NCI-H748 treated with DMSO at 0.1 percent for 48 hours (cell line): ENCODE measurements at places on chromosomes 6 and 20.

DNA sequence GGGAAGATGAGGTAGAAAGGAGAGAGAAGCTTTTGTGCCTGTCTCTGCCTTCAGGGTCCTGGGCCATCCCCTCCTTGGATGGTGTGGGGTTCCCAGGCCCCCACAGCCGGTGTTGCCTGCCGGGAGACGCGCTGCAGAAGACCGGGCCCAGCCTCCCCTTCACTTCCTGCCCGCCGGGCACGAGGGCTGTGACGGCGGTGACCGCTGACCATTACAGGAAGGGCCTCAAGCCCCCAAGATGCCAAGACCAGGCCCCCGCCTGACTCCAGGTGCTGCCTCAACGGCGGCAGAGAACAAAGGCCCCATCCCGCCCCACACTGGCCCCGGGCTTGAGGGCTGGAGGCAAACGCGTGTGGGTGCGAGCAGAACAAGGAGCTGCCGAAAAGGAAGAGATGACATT is 38.2 kb downstream of the ZBTB46 start:
- DNase-seq: no peak

- no peak for DNase-seq
Measured at GRCh38 chr6:54990001-54990400, 143.4 kb downstream of the FAM83B start.

DNA sequence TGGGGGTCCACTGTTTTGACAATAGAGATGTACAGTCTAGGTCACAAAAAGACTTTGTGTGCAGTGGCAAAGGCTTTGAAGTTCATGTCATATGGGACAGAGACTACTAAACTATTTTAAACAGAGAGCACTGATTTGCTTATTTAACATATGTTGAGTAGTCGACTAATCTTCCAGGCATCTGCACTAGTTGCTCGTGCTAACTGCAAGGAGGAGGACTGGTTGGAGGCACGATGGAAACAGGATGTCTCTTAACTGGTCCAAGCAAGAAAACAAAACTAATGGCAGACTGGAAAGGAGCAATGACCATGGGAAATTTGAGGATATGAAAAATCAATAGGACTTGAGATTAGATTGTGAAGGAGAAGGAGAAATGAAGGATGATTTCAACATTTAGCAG is 28.5 kb upstream of the ERVFRD-1 start:
- DNase-seq: no peak

- DNase-seq: peak; percentile 89
Measured at GRCh38 chr6:21748343-21749056, 154.9 kb downstream of the SOX4 start.

DNA sequence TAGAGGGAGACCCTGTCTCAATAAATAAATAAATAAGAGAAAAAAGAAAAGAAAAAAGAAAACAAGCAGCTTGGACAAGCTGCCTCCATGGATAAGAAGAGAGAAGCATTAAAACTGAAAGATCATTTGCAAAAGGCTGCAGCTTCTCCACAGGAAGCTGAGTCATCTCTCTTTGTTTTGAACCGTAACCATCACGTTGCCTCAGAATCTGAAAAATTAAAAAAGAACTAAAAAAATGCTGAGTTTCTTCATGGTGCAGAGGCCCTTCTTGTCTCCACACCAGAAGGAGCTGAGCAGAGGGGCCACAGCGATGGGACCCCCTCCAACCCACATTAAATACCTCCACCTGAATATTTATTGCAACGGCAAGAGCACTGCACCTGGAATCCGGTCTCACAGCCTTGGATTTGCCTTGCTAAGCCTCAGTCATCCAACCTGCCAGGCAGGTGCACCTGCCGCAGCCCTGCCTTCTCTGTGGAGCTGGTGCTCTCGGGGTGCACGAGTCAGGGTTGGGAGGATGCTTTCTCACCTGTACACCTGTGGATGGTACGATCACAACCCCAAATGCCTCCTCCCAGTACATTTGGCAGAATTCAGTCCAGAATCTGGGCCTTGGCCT is 28.1 kb downstream of the TOX2 start:
- no peak for DNase-seq

DNA sequence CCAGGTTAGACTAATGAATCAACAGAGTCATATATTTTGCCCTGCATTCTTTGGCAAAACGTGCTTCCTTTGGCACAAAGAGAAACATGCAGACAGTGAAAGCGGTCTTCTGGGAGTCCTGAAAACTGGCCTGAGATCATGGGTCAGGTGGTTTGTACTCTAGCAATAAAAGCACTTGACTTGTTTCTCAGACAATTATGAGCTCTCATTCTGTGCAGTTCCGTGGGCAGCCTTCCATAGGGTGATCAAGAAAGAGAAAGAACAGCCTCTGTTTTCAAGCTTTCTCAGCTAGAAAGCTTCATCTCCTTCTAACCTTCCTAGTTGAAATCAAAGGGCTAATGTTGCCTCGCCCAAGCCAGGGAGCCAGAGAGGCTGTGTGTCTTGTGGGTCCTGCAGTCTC is 62.7 kb upstream of the ISM1 start:
- no peak for DNase-seq

DNA sequence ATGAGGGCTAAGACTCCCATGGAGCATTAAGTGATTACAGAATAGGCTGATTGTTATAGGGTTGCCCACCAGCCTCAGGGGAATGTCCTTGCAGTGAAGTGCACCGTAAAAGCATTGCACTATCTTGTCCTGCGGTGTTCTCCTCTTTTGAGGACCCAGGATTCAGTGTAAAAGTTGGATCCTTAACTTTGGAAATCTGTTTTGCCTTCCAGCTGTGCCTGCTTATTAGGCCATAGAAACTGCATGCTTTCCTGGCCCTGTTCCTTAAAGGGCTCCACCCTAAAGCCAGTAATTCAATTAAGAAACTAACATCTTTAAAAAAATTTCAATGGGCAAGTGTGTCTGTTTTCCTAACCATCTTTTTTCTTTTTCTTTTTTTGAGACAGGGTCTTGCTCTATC is 25.4 kb upstream of the NOTCH4 start:
- no peak for DNase-seq

GRCh38 chr20:45436732-45437485 is 21.0 kb downstream of the PIGT start:
- peak; percentile 9 for DNase-seq

DNA sequence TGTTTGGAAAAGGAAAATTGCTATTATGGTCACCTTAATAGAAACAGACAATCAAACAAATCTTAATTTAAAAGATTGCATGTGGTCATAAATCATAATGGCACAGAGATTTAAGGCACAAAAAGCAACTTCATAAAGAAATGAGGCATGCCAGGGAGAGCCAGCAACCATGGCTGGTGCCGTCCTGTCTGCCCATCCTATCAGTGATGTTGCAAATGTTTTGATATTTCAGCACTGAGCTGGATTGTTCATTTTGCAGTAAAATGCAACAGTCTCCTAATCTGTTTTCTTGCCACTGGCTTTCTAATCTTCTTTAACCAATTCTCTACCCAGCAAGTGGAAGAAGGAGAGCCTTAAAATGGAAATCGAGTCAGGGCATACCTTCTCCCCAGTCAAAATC is 249.8 kb downstream of the SAMD5 start:
- DNase-seq: no peak

DNA sequence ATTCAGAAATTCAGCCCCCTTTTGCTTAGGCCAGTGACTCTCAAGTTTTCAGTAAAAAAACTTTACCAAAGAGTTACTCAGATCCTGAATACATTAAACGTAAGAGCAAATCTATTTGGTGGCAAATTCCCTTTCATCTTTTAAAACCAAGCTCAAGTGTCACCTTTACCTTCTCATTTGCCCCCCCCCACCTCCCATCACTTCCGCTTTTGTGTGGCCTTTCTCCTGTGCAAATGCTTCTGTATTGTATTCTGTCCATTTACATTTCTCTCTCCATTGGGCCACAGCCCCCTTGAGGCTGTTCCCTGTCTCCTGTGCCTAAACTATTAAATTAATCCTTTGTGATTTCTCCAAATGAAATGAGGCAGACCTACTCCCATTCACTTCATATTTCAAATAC is 1.9 kb downstream of the NOL7 start:
- DNase-seq: no peak

DNA sequence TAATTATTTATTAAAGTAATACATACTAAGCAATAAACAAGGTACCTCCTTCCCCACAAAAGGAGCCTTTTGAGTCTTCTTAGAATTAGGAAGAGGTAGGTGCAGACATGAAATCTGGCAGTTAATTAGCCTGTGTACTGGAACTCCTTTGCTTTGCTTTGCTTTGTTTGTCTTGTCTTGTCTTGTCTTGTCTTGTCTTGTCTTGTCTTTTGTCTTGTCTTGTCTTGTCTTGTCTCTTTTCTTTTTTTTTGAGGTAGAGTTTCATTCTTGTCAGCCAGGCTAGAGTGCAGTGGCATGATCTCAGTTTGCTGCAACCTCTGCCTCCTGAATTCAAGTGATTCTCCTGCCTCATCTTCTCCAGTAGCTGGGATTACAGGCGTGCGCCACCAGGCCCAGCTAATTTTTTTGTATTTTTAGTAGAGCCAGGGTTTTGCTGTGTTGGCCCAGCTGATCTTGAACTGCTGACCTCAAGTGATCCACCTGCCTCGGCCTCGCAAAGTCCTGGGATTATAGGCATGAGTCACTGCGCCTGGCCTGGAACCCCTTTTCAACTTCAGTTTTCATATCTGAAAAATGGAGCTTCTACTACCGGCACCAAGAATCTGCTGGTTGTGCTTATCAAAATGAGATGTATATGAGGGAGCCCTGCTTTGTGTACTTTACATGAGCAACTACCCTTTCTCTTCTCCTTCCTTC is 301.2 kb downstream of the CDKAL1 start:
- DNase-seq: no peak

DNA sequence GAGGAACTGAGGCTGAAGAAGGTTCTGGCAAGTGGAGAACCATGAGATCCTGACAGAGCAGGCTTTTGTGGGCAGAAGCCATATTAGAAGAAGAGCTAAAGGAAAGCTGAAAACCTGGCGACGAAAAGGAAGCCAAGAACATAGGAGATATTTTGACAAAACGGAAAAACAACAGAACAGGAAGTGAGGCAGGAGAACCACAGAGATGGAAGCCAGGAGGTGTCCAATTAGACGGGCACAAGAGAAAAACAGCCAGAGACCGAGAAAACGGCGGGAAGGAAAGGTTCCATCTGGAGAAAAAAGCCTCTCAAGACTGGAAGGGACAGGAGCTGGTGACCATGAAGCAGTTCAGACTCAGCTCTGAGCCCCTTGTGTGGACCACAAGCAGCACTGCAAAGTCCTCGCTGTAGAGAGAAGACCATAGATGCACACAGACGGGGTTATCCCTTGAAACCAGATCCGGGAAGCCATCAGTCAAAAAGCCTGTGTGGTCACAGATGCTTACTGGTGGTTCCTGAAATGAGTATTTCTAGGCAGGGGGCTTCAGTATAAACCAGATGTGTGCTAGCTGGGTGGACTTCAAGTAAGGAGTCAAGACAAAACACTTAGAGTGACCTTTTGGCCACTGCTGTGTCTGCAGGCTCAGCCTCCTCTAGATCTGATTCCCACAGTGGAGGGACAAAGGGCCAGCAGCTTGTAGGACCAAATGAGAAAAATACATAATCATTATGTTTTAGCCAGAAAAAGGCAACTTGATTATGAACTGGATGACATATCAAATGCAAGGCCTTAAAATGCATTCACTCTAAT is 30.7 kb downstream of the SSR1 start:
- DNase-seq: no peak

GRCh38 chr6:131225959-131226358 is 90.7 kb downstream of the AKAP7 start:
- DNase-seq: no peak

GRCh38 chr20:2694008-2694471 is 1.5 kb downstream of the EBF4 start:
- peak; percentile 6 for DNase-seq

- no peak for DNase-seq
Measured at GRCh38 chr6:150233843-150234269, 91.0 kb downstream of the PPP1R14C start.

- no peak for DNase-seq
Measured at GRCh38 chr6:119430805-119431204, 81.2 kb upstream of the MAN1A1 start.

DNA sequence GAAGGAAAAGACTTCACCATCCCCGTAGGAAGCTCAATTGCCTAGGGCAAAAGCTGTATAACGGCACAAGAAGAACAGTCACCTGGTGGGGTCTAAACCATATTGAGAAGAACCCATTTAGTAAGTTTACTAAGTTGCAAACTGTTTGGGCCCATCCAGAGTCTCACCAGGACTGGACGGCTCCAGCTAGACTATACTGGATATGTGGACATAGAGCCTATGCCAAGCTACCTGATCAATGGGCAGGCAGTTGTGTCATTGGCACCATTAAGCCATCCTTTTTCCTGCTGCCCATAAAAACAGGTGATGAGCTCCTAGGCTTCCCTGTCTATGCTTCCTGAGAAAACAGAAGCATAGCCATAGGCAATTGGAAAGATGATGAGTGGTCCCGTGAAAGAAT is 293.9 kb downstream of the RNGTT start:
- DNase-seq: no peak

GRCh38 chr6:45610832-45611231 is 233.1 kb upstream of the SUPT3H start:
- DNase-seq: no peak

GRCh38 chr6:105797983-105798453 is 288.1 kb upstream of the PRDM1 start:
- no peak for DNase-seq

GRCh38 chr6:42378536-42378935 is 73.2 kb downstream of the TRERF1 start:
- DNase-seq: no peak

GRCh38 chr6:74170118-74170517 is 474.1 kb downstream of the CD109 start:
- DNase-seq: no peak

DNA sequence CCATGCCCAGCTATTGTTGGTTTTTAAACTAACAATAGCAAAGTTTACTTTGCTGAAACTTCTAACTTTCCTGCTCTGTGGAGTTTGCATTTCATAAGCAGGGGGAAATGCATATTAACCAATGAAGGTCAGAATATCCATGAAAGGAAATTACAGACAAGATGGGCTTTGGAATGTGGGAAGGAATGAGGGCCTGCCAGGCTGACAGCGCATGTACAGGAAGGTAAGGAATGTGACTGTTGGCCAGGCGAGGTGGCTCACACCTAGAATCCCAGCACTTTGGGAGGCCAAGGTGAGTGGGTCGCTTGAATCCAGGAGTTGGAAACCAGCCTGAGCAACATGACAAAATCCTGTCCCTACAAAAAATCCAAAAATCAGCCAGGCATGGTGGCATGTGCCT is 49.6 kb downstream of the CDK5RAP1 start:
- DNase-seq: no peak

GRCh38 chr6:81792826-81793225 is 40.3 kb upstream of the TENT5A start:
- DNase-seq: peak; percentile 24

- peak; percentile 46 for DNase-seq
Measured at GRCh38 chr20:32189691-32190615, 17.6 kb downstream of the PLAGL2 start.

- peak; percentile 20 for DNase-seq
Measured at GRCh38 chr20:45969712-45970634, 2.0 kb downstream of the ZNF335 start.
